ENCODE measurements at places on chromosomes 3 and 15.

DNA sequence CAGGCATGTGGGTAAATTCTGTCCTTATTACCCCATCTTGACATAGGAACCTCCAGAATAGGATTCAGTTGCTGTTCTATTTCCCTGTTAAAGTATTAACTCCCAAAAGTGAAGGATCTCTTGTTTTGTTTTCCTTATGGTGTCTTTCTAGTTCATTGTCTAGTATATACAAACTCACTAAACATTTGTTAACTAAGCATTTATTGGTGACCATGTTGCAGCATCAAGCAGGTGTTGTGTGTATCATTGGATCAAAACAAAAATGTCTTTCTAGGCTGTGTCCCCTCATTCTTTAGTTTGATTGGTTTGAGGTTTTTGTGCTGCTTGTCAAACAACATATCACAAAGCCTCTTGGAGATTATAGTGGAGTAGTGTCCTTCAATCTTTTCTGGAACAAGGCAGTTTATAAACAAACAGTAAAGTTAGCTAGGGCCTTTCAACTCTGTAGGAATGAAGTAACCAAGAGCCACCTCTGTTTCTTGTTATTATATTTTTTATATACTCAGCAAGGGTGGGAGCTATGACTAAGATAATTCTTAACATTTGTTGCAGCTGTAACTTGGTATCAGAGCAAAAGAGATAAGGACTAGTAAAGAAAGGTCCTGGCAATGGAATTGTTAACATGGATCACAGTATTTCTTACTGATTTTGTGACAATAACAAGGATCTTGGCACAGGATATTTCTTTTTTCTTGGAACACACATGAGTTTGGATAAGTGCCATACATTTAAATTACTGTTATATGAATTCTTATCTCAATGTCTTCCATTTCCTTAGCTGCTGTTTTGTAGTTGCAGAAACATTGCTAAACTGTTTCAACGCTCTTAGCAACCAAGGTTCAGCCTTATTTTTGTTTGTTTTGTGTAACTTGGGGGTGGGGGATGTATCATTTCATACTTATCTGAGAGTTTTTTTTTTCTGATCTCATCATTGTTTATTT lies 49.3 kb downstream of the TMOD3 start:
- peak; percentile 78 for DNase-seq

GRCh38 chr15:89775815-89776214 lies 317 bp upstream of the MESP2 start:
- DNase-seq = no peak

- DNase-seq = no peak
Observed at GRCh38 chr3:2793987-2794386, 316.2 kb downstream of the IL5RA start.

- DNase-seq = no peak
Observed at GRCh38 chr3:165389064-165389463, 192.9 kb upstream of the SLITRK3 start.

DNA sequence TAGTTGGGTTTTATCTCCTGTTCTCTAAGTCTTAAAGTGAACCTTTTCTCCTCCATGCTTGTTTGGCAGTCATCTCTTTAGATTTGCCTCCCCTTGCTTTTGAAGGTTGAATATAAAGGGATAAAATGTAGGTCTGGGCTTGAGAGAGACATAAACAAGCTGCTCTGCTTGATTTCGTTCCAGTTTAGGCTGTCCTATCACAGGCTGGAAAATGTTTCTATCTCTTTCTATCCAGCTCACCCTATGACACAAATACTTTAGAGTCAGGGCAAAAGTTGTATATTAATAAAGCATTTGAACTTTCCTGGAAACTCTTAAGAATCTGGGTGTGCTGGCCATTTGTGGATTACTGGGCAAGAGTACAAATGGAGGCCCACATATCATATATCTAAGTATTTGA lies 29.5 kb upstream of the ZBBX start:
- DNase-seq = no peak

GRCh38 chr3:96236522-96236921 lies 577.9 kb upstream of the EPHA6 start:
- no peak for DNase-seq

DNA sequence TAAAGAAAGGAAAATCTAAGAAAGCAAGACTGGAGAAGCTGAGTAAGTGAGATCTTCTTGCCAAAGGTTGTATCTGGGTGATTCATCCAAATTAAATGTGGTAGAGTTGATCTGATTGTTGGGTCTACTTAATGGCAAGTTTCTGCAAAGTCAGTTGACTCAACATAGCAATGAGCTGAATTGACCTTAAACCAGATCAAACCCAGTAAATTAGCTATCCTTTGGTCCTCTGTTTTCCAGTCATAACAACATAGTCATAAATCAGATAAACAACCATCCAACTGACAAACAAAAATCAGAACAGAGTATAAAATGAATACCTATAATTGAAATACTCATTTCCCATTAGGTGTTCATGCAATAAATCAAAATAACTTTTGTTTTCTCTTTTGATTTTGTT lies 142.6 kb upstream of the CFAP20DC start:
- DNase-seq = peak; percentile 58

- DNase-seq = no peak
Observed at GRCh38 chr3:58120075-58120812, 90.5 kb downstream of the DNASE1L3 start.

- peak; percentile 99 for DNase-seq
Observed at GRCh38 chr15:84911879-84912660, 27.6 kb downstream of the SLC28A1 start.

DNA sequence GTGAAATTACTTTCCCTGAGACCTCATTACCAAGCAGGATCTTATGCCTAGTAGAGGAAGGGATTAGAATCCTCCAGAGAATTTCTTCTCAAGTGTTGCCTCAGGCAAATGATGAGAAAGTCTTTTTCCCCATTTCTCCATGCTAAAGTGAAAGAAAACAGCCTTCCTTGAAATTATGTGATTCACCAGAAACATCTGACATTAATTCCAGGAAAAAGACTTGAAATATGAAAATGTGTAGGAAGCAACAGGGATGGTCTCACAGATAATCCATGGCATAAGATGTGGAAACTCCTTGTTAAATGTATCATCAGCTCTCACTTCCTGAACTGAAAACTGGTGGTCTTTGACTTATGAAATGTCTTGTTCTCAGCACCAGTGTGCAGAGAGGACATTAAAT lies 17.9 kb upstream of the ABI3BP start:
- DNase-seq = no peak

DNA sequence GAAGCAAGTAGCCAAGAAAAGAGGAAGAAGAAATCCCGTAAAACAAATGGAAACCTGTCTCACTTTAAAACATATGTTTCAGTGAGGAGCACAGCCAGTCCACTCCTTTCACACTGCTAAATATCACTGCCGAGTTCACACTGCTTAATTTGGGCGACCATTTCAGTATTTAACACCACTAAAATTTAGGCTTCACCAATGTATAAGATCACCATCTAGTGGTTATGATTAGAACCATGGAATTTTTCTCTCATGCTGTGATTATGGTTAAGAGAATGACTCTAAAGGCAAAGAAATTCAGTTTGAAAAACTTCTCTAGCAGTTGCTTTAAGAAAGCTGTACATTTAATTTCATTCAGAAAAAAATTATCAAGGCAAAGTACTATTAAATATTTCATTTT lies 16.6 kb downstream of the SLC4A7 start:
- DNase-seq = peak; percentile 71

Data from astrocyte of the spinal cord (primary cell).